ENCODE measurements at places on chromosomes 7 and 10.
A peak's percentile ranks its signal among the peaks of the same experiment; 100 is the strongest.

- DNase-seq: no peak
Observed at GRCh38 chr7:75960372-75960771, 34.0 kb downstream of the TMEM120A start.

DNA sequence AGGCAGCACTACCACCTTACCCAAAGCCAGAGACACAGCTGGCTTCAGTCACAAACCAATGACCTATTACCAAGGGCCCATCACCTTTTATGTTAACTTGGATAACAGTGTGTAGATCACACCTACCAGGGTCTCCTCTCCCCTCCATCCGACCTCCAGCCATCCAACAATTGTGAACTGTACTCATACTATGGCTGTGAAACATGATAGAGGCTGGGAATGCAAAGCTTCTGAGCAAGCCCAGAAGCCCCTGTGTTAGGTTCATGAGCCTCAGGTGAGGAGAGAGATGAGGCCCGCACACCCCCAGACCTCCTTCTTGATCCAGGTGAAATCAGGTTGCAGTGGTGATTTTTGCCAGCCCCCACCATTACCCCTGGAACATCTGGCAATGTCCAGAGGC lies 47.7 kb downstream of the PNLIPRP2 start:
- no peak for DNase-seq

DNA sequence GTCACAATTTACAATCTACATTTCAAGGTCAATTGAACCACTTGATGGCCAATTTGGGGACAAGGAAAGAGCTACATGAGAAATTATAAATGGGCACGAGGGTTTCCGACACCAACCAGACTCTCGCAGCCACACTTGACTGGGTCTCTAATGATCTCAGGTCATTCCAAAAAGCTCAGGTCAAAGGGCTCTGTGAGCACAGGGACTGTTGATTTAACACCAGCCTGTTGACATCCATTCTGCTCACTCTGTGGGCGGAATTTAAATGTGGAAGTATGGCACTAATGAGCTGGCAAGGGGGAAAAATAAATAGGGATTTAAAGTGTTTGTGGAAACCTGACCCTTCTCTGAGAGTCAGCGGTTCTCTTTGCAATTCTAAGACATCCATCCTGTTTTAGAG lies 810.7 kb upstream of the AUTS2 start:
- DNase-seq: no peak

DNA sequence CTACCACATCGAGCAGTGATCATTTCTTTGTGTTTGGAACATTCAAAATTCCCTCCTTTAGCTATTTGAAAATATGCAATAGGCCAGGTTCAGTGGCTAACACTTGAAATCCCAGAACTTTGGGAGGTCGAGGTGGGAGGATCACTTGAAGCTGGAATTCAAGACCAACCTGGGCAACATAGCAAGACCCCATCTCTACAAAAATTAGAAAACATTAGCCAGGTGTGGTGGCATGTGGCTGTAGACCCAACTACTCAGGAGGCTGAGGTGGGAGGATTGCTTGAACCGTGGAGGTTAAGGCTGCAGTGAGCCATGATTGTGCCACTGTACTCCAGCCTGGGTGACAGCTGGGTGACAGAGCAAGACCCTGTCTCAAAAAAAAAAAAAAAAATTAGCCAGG lies 15.3 kb upstream of the EXOC4 start:
- no peak for DNase-seq

- DNase-seq: no peak
Observed at GRCh38 chr10:43299579-43299978, 32.7 kb upstream of the RASGEF1A start.

- no peak for DNase-seq
Observed at GRCh38 chr7:156017431-156017830, 205.2 kb upstream of the SHH start.

- DNase-seq: no peak
Observed at GRCh38 chr10:87594864-87595263, 64.8 kb upstream of the PAPSS2 start.

DNA sequence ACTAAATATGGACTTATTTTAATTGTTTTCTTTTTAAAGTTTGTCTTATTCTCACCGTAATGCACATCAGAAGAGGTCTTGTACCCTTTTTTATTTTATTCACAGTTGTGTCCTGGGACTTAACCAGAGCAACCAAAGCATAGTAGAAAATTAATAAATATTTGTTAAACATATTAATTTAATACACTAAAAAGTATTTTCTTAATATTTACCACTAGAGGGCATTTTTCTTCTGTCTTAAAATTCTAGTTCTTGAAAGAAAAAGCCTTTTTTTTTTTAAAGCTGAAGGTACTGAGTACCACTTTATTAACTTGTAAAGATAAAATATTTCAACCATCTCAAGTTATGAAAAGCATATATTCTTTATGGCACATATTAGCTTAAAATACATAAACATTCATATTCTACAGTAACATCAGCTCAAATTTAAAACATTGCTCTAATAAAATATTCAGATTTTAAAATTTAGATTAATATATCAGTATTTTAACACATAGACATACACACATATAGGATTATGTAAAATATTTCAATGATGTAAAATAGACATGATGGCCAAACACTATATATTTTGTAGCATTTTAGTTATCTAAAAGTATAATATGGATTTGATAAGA lies 260.4 kb downstream of the SEMA3A start:
- peak; percentile 58 for DNase-seq

DNA sequence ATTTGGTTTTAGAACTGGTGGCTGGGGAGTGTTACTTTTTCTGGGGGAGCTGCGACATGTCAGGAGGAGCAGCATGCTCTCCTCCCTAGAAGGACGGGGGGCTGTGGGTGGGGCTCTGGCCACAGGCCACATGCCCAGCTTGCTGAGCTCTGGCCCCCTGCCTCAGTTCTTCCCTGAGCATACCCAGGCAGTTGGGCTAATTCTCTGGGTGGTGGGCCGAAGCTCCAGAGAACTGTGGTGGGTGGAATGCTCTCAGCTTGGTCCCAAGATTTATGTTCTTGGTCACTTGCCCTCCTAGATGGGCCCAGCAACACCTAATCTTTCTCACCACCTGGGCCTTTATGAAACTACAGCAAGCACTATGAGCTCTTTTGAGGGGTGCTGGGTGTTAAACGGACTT lies 5.1 kb upstream of the ZNF775 start:
- DNase-seq: no peak

Measured in Kasumi-1 (cell line).